ENCODE measurements at places on chromosomes 5 and 9.

DNA sequence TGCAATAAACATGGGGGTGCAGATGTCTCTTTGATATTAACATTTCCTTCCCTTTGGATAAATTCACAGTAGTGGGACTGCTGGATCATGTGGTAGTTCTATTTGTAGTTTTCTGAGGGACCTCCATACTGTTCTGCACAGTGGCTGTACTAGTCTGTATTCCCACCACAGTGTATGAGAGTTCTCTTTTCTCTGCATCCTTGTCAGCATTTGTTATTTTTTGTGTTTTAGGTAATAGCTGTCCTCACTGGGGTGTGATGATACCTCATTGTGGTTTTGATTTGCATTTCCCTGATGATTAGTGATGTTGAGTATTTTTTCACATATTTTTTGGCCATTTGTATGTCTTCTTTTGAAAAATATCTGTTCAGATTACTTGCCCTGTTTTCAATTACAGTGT lies 562.5 kb downstream of the CSNK1G3 start:
- DNase-seq: no peak

DNA sequence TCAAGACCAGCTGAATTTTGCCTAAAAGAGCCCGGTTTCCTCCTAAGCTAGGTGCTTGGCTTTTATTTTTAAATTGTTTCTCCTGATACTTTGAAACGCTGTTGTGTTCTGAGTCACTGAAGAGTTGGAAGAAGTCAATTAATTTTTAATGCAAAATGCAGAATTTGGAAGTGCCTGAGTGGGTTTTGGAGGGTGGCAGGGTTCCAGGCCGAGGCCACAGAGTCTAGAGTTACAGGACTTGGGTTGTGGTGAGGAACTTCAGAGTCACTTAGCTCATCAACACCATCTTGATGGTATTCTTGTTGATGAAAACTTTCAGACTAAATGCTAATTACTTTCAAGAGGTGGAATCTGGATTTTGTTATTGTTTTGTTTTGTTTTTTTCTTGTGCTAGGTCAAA lies 130.6 kb downstream of the PDZD2 start:
- no peak for DNase-seq

GRCh38 chr9:113648586-113648985 lies 185.1 kb downstream of the RGS3 start:
- no peak for DNase-seq

GRCh38 chr5:180290568-180291233 lies 1.2 kb downstream of the MAPK9 start:
- DNase-seq: no peak

DNA sequence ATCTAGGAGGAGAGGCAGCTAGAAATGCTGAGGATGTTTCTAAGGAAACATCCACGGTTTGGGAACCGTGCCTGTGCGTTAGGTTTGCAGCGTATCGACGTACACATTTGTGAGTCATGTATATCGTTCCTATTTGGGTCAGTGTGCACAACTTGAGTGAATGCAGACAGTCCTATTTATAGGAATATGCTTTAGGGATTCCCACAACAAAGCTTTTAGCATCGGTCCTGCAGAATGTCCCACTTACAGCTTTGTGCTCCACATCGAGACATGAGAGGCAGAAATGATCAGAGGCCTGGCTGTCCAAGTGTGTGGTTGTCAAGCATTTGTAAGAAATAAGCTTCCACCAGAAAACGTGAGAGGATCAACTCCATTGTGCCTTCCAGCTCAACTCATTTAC lies 1282.7 kb upstream of the WWC1 start:
- DNase-seq: no peak

DNA sequence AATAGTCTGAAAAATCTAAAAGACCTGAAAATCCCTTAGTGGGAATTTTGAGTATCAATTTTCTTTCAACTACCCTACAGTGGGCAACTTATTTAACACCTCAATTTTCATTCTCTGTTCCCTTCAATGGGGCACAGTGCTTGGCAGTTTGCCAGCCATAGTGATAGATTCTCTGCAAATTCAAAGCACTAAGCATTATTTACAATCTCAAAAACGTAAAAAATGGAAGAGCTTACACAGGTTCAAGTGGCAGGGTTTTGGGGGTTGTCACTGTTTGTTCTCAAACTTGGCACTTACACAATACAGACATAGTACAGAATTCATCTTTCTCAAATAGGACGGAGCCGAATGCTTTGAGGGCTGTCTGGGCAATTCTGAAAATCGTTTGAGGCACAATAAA lies 515.0 kb downstream of the EFNA5 start:
- DNase-seq: no peak

DNA sequence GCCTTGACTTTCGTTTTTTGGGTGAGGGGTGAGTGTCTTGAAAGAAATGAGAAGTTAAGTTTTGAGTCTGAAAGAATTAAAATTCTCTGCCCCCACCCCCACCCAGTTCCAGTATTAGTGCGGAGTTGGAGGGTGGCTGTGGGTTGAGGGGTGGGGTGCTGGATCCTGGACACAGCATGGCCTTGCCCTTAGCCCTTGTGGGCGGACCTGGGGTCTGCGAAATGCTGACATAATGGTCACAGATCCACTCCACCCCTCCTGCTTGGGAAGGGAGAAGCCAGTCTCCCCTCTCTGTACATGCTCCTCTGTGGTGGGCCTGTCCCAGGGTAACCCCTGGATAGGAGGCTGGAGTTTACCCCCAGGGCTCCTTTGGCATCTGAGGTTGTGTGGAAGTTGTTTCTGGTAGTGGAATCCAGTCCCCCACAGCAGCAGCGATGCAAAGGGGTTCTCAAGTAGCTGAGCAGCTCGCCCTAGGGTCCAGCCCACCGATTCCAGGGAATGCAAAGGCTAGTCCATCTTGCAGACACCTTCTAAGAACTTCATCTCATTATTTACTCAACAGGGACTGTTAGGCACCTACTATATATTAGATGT lies 42.8 kb upstream of the TCF7 start:
- DNase-seq: no peak

DNA sequence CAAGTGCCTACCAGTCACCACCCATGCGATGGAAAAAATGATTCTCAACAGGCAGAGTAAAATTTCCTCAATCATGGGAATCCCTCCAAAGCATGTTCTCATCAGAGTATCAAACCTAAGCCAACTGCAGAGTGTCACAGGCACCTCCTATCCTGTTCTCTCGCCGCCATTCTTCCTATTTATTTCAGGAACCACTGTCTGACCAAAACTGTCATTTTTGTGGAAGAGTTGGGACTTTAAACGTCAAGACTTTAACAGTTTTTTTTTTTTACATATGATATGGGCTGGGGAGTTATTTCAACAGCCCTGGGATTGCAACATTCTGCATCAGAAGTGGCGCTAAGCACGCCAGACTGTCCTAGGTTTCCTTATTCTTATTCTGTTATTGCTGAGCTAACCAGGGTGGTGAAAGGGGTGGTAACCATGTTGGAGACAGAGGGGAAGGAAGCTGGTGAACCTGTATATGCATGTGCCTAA lies 29.5 kb downstream of the PFDN1 start:
- no peak for DNase-seq

- DNase-seq: no peak
Observed at GRCh38 chr5:52657247-52657645, 130.5 kb upstream of the ITGA1 start.

- DNase-seq: no peak
Observed at GRCh38 chr9:76531231-76531780, 72.3 kb downstream of the GCNT1 start.

DNA sequence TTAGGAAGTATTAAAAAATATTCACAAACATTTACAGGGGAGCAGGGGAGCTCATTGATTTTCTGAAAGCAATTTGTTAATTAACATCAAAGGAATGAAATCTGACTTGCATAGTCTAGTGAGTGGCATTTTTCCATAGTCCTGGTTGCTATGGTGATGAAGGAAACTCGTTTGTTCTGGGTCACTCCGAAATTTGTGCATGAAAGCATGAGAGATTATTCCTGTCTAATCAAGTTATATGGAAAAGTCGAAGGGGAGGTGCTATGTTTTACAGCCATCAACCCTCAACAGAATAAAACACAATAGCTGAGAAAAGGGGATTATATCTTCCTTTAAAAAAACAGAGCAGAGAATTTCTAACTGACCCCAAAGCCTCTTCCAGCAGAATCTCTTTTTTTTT lies 1495.7 kb upstream of the WWC1 start:
- DNase-seq: no peak

- no peak for DNase-seq
Observed at GRCh38 chr5:112183103-112183711, 235.9 kb downstream of the EPB41L4A start.

DNA sequence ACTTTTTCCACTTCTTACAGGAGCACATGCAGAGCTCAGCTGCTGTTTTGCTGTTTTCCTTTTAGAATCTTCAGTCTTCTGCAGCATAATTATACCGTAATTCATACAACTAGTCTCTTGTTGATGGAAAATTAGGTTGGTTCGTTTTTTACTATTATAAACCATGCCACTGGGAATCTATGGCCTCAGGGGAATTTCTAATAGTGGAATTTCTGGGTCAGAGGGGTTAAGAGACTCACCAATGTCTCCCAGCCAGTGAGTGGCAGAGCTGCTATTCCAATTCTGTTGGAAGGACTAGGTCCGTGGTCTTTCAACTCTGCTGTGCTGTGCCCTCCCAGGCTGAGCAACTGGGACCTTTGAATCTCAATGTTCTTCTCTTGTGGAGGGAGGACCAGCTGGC lies 282.5 kb downstream of the ZSWIM6 start:
- no peak for DNase-seq

- no peak for DNase-seq
Observed at GRCh38 chr5:171355302-171355724, 32.3 kb upstream of the NPM1 start.

DNA sequence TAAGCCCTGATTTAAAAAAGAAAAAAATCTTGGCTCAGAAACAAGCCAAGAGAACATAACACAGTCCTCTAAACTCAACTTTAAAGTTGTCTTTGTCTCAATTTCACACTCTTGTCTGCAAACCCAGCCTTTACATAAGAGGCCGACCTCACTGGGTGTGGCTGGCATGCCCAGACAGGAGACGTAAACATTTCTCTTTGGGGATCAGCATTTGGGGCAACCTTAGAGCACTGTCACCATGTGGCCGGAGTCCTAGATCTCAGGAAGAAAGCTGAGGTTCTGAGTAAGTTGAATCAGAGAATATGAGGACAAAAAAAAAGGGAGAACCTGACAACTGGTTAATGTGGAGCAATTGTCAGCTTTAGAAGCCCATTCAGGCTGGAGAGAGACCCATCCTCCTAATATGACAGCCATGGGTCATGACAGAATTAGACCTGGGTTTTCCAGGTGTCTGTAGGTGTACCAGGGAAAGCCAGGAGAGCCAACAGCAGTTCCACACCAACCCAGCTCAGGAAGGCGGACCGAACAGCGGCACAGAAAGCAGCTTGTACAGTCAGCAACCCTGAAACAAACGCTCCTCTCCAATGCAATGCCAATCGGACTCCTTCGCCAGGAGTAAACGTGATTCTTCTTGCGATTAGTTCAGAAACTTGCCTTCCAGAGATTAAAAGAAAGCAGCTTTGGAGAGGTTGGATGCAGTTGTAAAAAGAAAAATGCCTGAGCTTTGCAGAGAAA lies 97.9 kb upstream of the MAP3K1 start:
- no peak for DNase-seq
